Upper lobe of left lung (tissue), 6 donors: ENCODE measurements at places on chromosomes 7 and 10.

GRCh38 chr10:50224330-50224952 is 26.9 kb downstream of the ASAH2 start:
- no peak for DNase-seq
- no peak overlapping the region for H3K27ac ChIP-seq
- H3K4me1 ChIP-seq, result no peaks in the 10 kb centered on the region
- H3K4me3 ChIP-seq, result no peak overlapping the region

DNA sequence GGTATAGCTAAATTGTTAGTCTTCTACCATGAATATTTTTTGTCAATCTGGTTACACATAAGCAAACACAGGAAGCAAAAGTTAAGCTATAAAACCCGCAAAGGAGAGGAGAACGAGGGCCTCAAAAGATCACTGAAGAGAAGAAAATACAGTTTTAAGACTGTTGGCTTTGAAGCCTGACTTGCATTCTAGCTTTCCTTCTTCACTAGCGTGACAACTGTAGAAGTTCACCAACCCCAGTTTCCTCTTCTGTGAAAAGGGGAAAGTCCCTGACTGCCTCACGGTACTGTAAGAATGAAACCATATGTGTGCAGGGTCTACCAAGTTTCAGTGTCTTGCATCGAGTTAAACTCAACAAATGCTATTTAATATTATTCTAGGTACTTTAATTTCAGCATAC is 7.5 kb upstream of the LRRN3 start:
- no peaks in the 10 kb centered on the region for H3K36me3 ChIP-seq
- no peak overlapping the region for H3K27ac ChIP-seq
- H3K4me3 ChIP-seq, result no peak overlapping the region
- H3K27me3 ChIP-seq, result no peaks in the 10 kb centered on the region
- H3K4me1 ChIP-seq, result no peaks in the 10 kb centered on the region

DNA sequence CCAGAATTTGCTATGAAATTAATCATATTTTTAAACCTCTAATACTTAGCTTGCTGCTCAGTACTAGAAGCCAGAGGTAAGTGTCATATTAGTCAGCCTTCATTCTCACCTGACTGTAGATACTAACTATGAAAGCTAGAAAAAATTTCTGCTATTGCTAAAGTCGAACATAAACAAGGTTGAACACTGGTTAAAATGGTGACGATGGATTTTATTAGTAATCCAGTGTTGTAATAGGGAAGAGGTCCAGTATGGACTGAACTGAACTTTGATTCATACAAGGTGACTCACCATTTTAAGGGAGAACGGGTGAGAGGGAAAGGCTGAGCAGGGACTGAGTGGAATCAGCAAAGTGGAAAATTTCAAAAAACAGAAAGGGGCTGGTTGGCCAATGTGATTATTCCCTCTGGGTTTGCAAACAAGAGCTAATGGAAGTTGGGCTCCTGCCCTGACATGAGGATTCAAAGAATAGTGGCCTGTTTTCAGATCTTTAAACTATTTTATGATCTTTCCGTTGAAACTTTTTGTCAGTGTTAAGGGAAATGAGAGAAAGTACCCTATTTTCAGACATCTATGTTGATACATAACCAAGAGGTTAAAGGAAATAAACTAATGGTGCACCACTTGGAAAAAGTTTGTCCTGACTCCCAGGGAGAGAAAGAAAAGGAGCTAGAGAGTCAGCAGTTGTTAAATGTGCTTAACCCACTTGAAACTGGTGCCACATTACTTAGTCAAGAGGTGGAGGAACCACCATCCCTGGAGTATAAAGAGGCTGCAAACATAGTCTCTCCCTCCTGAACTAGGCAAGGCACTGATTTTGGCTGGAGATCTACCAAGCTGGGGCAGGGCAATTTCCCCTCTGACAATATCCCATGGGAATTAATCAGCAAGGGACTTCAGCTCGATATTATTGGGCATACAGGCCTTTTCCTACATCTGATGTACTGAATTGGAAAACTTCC is 15.3 kb upstream of the AKR1C1 start:
- no peaks in the 10 kb centered on the region for H3K27me3 ChIP-seq
- H3K4me1 ChIP-seq, result peaks cover 19% of the 10 kb centered on the region
- no peak overlapping the region for H3K4me3 ChIP-seq
- peak overlapping the region; percentile 63 for H3K27ac ChIP-seq

DNA sequence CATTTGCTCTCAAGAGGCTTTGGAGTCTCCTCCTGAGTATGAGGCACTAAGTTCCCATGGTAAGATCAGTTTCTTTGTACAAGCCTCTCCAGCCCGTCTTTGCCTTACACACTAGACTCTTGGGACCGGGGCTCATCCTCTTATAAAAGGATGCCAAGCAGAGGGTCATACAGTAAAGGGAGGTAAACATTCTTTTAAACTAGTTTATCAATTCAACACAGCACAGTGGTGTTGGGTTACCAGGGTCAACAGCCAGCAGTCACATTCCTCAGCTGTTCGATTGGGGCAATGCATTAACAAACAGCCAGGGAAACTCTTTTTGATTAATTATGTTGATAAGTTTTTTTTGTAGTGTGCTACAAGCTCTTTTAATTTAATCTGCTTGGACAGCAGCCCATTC is 37.8 kb downstream of the HHEX start:
- no peak for DNase-seq
- no peaks in the 10 kb centered on the region for H3K27me3 ChIP-seq
- no peak overlapping the region for H3K4me3 ChIP-seq
- no peaks in the 10 kb centered on the region for H3K36me3 ChIP-seq

DNA sequence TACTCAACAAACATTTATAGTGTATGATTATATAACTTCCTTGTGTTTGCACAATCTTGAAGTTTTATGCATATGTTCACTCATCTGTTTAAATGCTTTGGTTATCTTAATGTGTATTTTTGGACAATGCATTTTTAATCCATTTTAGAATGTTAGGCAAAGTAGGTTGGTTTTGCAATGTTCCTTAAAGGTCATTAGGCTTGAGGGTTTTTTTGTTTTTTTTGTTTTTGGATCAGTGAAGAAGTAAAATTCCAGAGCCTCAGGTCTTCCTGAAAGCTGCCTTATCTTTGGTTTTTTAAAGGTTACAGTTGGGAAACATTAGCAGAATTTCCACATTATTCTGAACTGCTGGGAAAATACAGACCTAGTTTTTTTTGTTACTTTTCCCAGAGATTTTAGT is 12.8 kb downstream of the MDFIC start:
- peak overlapping the region; percentile 25 for H3K27ac ChIP-seq
- H3K27me3 ChIP-seq, result no peaks in the 10 kb centered on the region
- H3K36me3 ChIP-seq, result no peaks in the 10 kb centered on the region
- DNase-seq, result no peak
- H3K4me3 ChIP-seq, result no peak overlapping the region

- peaks cover 4% of the 10 kb centered on the region for H3K4me1 ChIP-seq
- no peak for DNase-seq
- no peaks in the 10 kb centered on the region for H3K27me3 ChIP-seq
- H3K36me3 ChIP-seq, result no peaks in the 10 kb centered on the region
- no peak overlapping the region for H3K4me3 ChIP-seq
Observed at GRCh38 chr10:89256340-89256739, 4.8 kb upstream of the LIPA start.

DNA sequence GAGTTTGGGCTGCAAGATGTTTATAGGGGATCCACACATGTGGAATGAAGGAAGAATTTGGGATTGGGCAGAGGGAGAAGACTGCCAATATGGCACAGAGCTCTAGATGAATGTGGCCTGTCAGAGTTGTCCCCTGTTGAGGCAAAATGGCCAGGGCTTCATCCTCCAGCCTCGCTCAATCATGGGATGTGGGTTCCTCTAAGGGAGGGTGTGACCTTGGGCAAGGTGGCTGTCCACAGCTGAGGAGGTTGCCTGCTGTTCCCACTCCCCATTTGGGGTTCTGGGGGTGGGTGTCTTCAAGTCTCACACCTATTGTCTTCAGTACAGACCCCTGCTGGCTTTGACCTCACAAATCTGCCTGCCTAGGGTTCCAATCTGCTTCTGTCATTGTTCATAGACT is 121.6 kb upstream of the FAM204A start:
- H3K4me1 ChIP-seq, result peaks cover 7% of the 10 kb centered on the region
- no peaks in the 10 kb centered on the region for H3K36me3 ChIP-seq
- no peaks in the 10 kb centered on the region for H3K27me3 ChIP-seq
- DNase-seq, result no peak
- H3K27ac ChIP-seq, result no peak overlapping the region

DNA sequence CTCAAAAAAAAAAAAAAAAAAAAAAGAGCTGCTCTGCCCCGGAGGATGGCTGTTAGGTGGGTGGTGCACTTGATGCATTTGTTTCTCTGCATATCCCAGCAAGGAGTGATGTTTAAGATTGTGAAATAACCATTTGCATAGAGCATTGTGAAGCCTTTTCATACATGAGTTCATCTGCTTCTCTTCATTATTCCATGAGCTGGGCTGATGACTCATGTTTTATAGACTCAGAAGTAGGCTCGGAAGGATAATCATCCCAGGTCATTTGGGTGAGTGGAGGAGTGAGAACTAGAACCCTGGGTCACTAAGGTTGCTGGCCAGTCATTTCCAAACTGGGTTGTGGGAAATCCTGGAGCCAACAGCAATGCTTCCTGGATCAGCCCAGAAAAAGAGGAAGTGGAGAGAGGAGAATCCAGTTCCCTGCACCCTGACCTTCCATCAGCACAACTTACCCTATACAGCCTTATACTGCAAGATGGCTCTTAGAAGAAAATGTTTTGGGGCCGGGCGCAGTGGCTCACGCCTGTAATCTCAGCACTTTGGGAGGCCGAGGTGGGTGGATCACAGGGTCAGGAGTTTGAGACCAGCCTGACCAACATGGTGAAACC is 45.3 kb downstream of the TACC2 start:
- H3K4me3 ChIP-seq, result no peak overlapping the region
- no peak overlapping the region for H3K27ac ChIP-seq

GRCh38 chr10:50325449-50326171 is 74.3 kb upstream of the ASAH2 start:
- H3K36me3 ChIP-seq, result no peaks in the 10 kb centered on the region
- no peak overlapping the region for H3K4me3 ChIP-seq
- H3K4me1 ChIP-seq, result peaks cover 42% of the 10 kb centered on the region
- peak; percentile 52 for DNase-seq
- peak overlapping the region; percentile 32 for H3K27ac ChIP-seq

- H3K27me3 ChIP-seq, result no peaks in the 10 kb centered on the region
- DNase-seq, result no peak
- peaks cover 18% of the 10 kb centered on the region for H3K36me3 ChIP-seq
- no peak overlapping the region for H3K4me3 ChIP-seq
Observed at GRCh38 chr7:130953196-130953595, 219.2 kb upstream of the KLF14 start.

DNA sequence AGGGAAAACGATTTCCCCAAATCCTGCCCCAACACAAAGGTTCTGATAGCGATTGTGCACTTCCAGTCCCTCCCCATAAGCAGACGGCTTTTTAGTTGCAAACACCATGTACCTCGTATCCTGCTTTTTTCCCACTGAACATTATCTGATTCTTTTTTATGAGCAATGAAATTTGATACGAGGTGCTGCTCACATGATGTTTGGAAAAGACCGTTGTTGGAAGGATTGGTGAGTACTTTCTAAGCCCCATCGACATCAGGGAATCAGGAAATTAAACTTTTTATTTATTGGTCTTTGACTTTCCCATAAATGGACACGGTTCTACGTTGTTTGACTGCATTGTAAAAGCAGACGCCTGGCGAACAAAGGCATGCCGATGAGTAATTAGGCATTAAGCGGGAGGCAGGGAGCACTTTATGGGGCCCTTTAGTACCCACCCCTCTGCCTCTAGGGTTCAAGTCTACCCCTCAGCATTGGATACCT is 49.4 kb downstream of the TEX36 start:
- no peaks in the 10 kb centered on the region for H3K27me3 ChIP-seq
- DNase-seq, result no peak

DNA sequence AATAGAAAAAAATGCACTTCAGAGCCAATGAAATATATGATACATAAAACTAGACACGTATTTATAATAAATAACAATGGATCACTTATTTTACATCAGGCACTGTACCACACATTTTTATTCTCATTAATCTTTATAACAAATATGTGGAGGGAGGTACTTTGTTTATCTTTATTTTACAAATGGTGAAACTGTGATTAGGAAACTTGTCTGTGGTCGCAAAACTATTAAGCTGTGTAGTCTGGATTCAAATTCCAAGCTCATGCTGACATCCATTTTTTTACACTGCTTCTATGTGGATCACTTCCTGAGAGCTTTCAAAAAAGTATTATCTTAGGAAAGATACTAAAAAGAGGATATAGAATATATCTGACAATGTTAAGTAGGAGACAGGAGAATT is 978.6 kb downstream of the SORCS1 start:
- no peak overlapping the region for H3K27ac ChIP-seq
- no peak for DNase-seq
- no peaks in the 10 kb centered on the region for H3K36me3 ChIP-seq
- H3K4me3 ChIP-seq, result no peak overlapping the region

- no peak overlapping the region for H3K4me3 ChIP-seq
- H3K36me3 ChIP-seq, result no peaks in the 10 kb centered on the region
- H3K27me3 ChIP-seq, result peaks cover 18% of the 10 kb centered on the region
- peaks cover 26% of the 10 kb centered on the region for H3K4me1 ChIP-seq
- no peak overlapping the region for H3K27ac ChIP-seq
- DNase-seq, result no peak
Observed at GRCh38 chr7:158585721-158586498, 1.7 kb downstream of the PTPRN2 start.

GRCh38 chr10:79361726-79362397 is 14.6 kb downstream of the PPIF start:
- H3K36me3 ChIP-seq, result no peaks in the 10 kb centered on the region
- H3K4me3 ChIP-seq, result no peak overlapping the region
- no peaks in the 10 kb centered on the region for H3K4me1 ChIP-seq
- no peaks in the 10 kb centered on the region for H3K27me3 ChIP-seq

GRCh38 chr10:133461841-133462240 is 8.1 kb downstream of the SCART1 start:
- peak; percentile 70 for DNase-seq
- H3K4me3 ChIP-seq, result no peak overlapping the region
- no peaks in the 10 kb centered on the region for H3K4me1 ChIP-seq

GRCh38 chr10:95214369-95214768 is 20.3 kb downstream of the ACSM6 start:
- no peak overlapping the region for H3K27ac ChIP-seq
- no peaks in the 10 kb centered on the region for H3K27me3 ChIP-seq
- DNase-seq, result no peak
- no peaks in the 10 kb centered on the region for H3K36me3 ChIP-seq

DNA sequence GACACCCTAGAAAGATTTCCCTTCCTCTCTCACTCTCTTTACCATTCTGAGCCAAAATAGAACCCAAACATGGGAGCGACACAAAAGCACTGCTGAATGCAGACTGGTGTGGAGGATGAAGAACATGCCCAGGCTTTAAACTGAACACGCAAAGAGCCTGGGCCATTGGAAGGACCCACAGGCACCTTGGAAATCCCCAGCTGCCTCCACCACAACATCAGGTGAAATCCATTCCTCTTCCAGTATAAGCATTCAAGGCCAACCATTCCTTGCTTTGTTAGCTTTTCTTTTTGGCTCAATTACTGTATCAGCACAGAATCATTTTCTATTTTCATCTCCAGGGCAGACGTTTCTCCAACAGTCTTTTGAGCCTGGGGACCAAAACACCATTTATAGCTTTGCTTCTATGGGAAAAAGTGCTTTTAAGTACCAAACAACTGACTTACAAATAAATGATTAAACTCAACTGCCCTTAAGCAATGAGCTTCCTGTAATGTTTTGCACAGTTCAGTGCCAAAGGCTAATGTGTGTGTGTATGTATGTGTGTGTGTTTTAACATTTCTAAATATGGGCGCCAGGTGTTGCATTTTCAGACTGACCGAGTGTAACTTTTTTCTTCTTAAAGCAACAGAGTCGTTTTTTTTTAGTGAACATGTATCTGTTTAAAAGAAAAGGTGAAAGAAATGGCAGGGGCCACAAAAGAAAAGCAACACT is 16.2 kb upstream of the BLNK start:
- DNase-seq, result peak; percentile 44
- H3K4me1 ChIP-seq, result peaks cover 4% of the 10 kb centered on the region
- no peaks in the 10 kb centered on the region for H3K27me3 ChIP-seq
- peak overlapping the region; percentile 40 for H3K27ac ChIP-seq
- H3K36me3 ChIP-seq, result no peaks in the 10 kb centered on the region
